Effector memory CD4-positive, alpha-beta T cell (primary cell): ENCODE measurements at places on chromosomes 4 and X.

- H3K27ac ChIP-seq: no peak overlapping the region
- DNase-seq: no peak
These were observed 42.5 kb upstream of the XIAP start for GRCh38 chrX:123817288-123817894.

- no peaks in the 10 kb centered on the region for H3K27me3 ChIP-seq
- H3K4me1 ChIP-seq: peaks cover 2% of the 10 kb centered on the region
- H3K4me3 ChIP-seq: no peak overlapping the region
- no peaks in the 10 kb centered on the region for H3K36me3 ChIP-seq
These were observed 13.9 kb downstream of the FNIP2 start for GRCh38 chr4:158782551-158783360.

DNA sequence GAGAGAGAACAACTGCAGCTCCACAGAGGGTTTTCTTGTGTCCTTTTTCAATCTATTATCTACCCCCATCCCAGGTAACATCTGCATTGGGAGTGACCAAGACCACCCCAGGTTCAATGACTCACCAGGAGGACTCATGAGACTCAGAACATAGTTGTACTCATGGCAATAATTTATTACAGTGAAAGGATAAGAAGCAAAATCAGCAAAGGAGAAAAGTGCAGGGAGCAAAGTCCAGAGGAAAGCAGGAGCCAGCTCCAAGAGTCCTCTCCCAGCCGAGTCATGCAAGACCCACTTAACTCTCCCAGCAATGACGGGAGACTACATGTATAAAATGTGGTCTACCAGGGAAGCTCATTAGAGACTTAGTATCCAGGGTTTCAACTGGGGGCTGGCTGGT, 129.5 kb upstream of the RBPJ start:
- H3K27ac ChIP-seq: no peak overlapping the region
- H3K4me3 ChIP-seq: no peak overlapping the region
- H3K4me1 ChIP-seq: peaks cover 5% of the 10 kb centered on the region
- H3K27me3 ChIP-seq: no peaks in the 10 kb centered on the region
- no peak for DNase-seq

- DNase-seq: no peak
- H3K4me1 ChIP-seq: no peaks in the 10 kb centered on the region
- H3K4me3 ChIP-seq: no peak overlapping the region
- no peaks in the 10 kb centered on the region for H3K27me3 ChIP-seq
- no peak overlapping the region for H3K27ac ChIP-seq
These were observed 153.1 kb downstream of the GC start for GRCh38 chr4:71630803-71631202.

GRCh38 chr4:110512901-110513300, 36.9 kb downstream of the ENPEP start:
- no peaks in the 10 kb centered on the region for H3K4me1 ChIP-seq
- no peaks in the 10 kb centered on the region for H3K36me3 ChIP-seq
- no peak for DNase-seq
- H3K4me3 ChIP-seq: no peak overlapping the region
- no peak overlapping the region for H3K27ac ChIP-seq

DNA sequence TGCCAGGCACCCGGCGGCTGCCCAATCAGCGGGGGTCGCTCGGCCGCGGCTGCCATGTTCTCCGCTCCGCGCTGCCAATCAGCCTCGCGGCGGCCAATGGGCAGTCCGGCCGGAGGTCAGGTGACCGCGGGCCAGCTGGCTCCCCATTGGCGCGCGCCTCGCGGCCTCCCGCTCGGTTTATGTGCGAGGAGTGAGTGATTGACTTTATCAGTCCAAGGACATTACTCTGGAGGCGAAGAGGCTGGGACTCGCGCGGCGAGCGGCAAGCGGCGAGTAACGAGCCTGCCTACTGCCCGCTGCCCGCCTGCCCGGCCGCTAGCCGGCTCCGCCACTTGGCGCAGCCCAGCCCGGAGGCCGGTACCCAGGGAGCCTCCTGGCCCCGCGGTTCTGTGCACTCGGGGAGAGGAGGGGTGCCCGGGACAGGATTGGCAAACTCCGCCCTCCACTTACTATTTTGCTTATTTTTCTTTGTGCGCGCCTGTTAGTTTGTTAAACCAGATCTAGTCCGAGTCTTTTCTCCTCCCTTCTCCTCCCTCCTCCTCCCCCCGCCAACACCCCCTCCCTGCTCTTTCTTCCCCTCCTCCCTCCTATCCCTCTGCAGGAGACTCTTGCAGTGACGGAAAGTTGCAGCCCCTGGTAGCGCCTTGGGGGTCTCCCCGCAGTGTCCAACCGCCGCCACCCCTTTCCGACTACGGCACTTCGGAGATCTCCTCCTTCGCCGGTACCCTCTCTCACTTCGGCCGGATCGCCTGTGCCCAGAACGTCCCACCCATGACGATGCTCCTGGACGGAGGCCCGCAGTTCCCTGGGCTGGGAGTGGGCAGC, at the start of gene ZIC3:
Gene ZIC3 (plus strand): TSS at position 207 of the 825 bp plus-strand sequence. CDS start 565 bp downstream, at position 772.
- H3K36me3 ChIP-seq: no peaks in the 10 kb centered on the region
- no peaks in the 10 kb centered on the region for H3K4me1 ChIP-seq
- no peak for DNase-seq
- peaks cover 21% of the 10 kb centered on the region for H3K27me3 ChIP-seq
- H3K4me3 ChIP-seq: no peak within 1 kb of the TSS
- H3K27ac ChIP-seq: no peak within 1 kb of the TSS

DNA sequence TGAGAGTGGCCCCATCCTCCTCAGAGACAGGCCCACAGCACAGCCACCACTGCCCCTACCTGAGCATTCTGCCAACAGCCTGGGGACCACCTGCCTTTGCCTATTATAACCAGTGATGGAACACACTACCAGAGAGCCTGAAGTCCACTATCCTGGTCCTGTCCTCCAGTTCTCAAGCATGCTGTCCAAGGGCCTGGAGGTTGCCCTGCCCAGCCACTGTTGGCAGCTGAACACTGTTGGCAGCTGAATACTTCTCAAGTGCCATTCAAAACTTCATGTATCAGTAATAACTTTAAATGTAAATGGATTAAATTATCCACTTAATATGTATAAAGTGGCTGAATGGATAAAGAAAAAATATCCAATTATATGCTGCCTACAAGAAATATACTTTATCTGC, 194.3 kb upstream of the JADE1 start:
- no peaks in the 10 kb centered on the region for H3K36me3 ChIP-seq
- H3K27me3 ChIP-seq: no peaks in the 10 kb centered on the region
- DNase-seq: no peak
- no peaks in the 10 kb centered on the region for H3K4me1 ChIP-seq
- no peak overlapping the region for H3K27ac ChIP-seq
- H3K4me3 ChIP-seq: no peak overlapping the region

GRCh38 chr4:179626687-179627086, 2184.4 kb upstream of the AGA start:
- H3K4me3 ChIP-seq: no peak overlapping the region
- no peaks in the 10 kb centered on the region for H3K27me3 ChIP-seq
- no peak for DNase-seq

- no peak for DNase-seq
- no peaks in the 10 kb centered on the region for H3K27me3 ChIP-seq
- no peak overlapping the region for H3K27ac ChIP-seq
These were observed 204.8 kb upstream of the CT83 start for GRCh38 chrX:116667346-116668134.

DNA sequence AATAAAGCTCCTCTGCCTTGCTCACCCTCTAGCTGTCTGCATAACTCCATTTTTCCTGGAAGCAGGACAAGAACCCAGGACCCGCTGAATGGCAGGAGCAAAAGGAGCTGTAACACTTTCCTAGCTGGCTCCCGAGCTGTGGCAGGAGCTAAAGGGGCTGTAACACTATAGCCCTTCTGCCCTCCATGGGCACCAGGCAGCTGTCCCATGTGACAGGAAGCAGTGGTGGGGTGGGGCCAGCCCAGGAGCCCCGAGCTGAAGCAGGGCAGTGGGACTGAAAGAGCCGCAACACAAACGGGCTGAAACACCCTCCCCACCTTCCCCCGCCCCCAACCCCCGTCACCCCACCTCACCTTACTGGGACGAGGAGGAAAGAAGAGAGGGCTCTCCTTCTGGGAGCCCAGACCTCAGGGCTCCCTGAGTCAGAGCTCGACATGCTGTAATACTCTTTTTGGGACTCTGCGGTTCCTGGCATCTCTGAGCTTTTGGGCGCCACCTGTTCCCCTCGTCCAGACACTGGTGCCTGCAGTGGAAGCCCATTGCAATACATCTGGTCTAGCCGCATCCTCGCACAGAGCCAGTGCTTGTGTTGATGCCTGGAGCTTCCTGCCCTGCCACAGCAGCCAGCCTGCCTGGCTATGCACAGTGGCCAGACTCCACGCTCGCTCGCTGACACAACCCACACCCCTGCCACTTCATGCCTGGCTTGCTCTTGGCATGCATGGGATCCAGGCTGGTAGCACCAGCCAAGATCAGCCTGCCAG, 39.4 kb downstream of the PPM1K start:
- no peak overlapping the region for H3K27ac ChIP-seq
- no peak overlapping the region for H3K4me3 ChIP-seq
- no peak for DNase-seq
- no peaks in the 10 kb centered on the region for H3K36me3 ChIP-seq

GRCh38 chr4:110754716-110755115, 131.8 kb upstream of the PITX2 start:
- no peak for DNase-seq
- H3K27ac ChIP-seq: no peak overlapping the region
- H3K4me1 ChIP-seq: no peaks in the 10 kb centered on the region
- H3K27me3 ChIP-seq: no peaks in the 10 kb centered on the region

GRCh38 chr4:52051615-52052474, 741 bp downstream of the SPATA18 start:
- no peak overlapping the region for H3K27ac ChIP-seq
- H3K36me3 ChIP-seq: no peaks in the 10 kb centered on the region
- peaks cover 3% of the 10 kb centered on the region for H3K27me3 ChIP-seq
- DNase-seq: no peak

GRCh38 chr4:184475498-184475897, 1.1 kb upstream of the IRF2 start:
- H3K27me3 ChIP-seq: no peaks in the 10 kb centered on the region
- peaks cover 28% of the 10 kb centered on the region for H3K4me1 ChIP-seq
- DNase-seq: no peak

GRCh38 chr4:184021389-184021788, 116.3 kb downstream of the STOX2 start:
- H3K27me3 ChIP-seq: no peaks in the 10 kb centered on the region
- H3K4me1 ChIP-seq: no peaks in the 10 kb centered on the region
- H3K36me3 ChIP-seq: no peaks in the 10 kb centered on the region
- H3K4me3 ChIP-seq: no peak overlapping the region

GRCh38 chr4:127224556-127224955, 408.2 kb upstream of the INTU start:
- H3K27me3 ChIP-seq: no peaks in the 10 kb centered on the region
- H3K36me3 ChIP-seq: no peaks in the 10 kb centered on the region
- no peak for DNase-seq
- H3K4me3 ChIP-seq: no peak overlapping the region
- no peak overlapping the region for H3K27ac ChIP-seq

DNA sequence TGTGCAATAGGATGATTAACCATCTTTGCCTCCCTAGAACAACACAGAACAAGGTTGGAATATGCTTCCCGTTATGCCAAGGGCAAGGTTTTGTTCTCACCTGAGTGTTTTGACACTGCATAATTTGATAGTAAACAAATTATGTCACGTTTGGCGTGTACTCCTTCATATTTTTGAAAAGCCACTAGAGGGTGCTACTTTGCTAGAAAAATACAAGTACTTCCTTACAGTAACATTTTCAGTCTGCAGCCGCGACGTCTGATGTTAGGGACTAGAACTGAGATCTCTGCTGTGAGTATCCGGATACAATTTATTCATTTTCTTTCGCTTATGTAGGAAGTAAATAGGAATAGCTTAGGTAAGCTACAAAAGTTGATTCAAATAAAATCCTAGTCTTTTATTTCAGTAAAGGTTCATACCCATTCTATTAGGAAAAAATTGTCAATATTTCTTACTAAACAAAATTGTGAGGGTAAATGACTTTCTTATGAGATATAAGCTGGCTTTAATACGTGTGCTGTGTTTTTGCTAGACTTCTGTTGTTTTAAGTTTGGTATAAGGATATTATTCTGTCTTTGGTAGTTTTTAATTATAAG, 181.1 kb upstream of the WDFY3 start:
- no peak overlapping the region for H3K4me3 ChIP-seq
- H3K27me3 ChIP-seq: no peaks in the 10 kb centered on the region
- no peaks in the 10 kb centered on the region for H3K36me3 ChIP-seq
- no peak overlapping the region for H3K27ac ChIP-seq
- no peak for DNase-seq
- H3K4me1 ChIP-seq: no peaks in the 10 kb centered on the region

DNA sequence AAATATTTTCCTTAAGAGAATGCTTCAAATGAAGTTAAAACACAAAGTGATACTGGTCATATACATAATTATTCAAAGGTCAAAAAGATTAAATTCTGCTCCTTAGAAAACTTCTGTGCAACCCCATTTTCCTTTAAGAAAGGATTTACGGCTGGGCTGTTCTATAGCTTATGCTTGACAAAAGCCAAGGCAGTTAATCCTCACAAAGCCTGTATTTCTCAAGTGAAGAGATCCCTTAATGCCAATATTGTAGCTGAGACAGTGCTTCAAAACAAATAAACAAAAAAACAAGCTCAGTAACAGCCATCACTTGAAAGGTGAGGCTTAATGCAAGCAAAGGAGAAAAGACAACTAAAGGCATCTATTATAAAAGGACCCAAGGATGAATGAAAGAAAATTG, 42.5 kb downstream of the BTC start:
- H3K27ac ChIP-seq: no peak overlapping the region
- H3K4me3 ChIP-seq: no peak overlapping the region
- DNase-seq: no peak
- H3K36me3 ChIP-seq: no peaks in the 10 kb centered on the region
- no peaks in the 10 kb centered on the region for H3K27me3 ChIP-seq

- no peak overlapping the region for H3K4me3 ChIP-seq
- H3K27ac ChIP-seq: no peak overlapping the region
- no peak for DNase-seq
These were observed 133.0 kb upstream of the TMLHE start for GRCh38 chrX:155745792-155746191.

GRCh38 chrX:38868321-38868720, 67.1 kb downstream of the MID1IP1 start:
- H3K4me3 ChIP-seq: no peak overlapping the region
- no peaks in the 10 kb centered on the region for H3K27me3 ChIP-seq
- no peak for DNase-seq
- H3K27ac ChIP-seq: no peak overlapping the region

- H3K4me3 ChIP-seq: no peak overlapping the region
- no peak for DNase-seq
- H3K4me1 ChIP-seq: no peaks in the 10 kb centered on the region
- no peaks in the 10 kb centered on the region for H3K36me3 ChIP-seq
These were observed 62.9 kb downstream of the IQCM start for GRCh38 chr4:149752729-149753128.
